ENCODE measurements at places on chromosomes 7 and 10. TPM values are rescaled to one million over a fixed set of nuclear protein-coding genes. Genes with fewer than 3 reads are reported as not detected.

The TWIST1 gene
- total RNA-seq = 3.8 TPM

The TAS2R41 gene
- not detected for total RNA-seq

The SFRP5 gene
- total RNA-seq = 2.4 TPM

The METTL27 gene
- 11.5 TPM for total RNA-seq

The MRLN gene
- not detected for total RNA-seq

The GIMAP7 gene
- total RNA-seq = not detected

The ADIRF gene
- not detected for total RNA-seq

The ANKRD61 gene
- 0.75 TPM for total RNA-seq

The FOXI2 gene
- not detected for total RNA-seq

The LMOD2 gene
- not detected for total RNA-seq

The MNX1 gene
- 5.6 TPM for total RNA-seq

The NACAD gene
- total RNA-seq = 0.22 TPM

The CNTNAP2 gene
- total RNA-seq = not detected

The LIPM gene
- total RNA-seq = not detected

The MARVELD1 gene
- 41.4 TPM for total RNA-seq

The KLF14 gene
- 0.03 TPM for total RNA-seq

The VWA2 gene
- not detected for total RNA-seq
